ENCODE measurements at places on chromosomes 7 and 10.

- DNase-seq = peak; percentile 8
Observed at GRCh38 chr10:7378602-7379403, 32.0 kb downstream of the SFMBT2 start.

- no peak for DNase-seq
Observed at GRCh38 chr10:16612115-16612980, 90.7 kb upstream of the C1QL3 start.

DNA sequence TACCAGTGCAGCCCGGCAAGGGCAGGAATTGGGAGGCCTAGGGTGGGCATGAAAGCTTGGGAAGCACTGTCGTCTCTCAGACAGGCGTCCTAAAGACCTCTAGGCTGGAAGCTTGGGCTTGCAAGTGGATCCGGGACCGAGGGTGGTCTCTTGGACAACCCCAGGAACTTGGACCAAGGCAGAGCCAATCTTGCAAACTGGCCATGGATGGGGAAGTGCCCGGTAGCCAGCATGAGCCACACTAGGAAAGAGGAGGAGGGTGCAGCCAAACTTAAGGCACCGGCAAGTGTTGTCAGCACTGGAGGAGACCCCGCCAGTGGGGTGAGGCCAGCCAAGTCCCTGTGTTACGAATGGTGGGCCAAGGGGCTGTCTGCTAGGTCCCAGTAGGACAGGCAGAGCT is 8.5 kb downstream of the LRIT2 start:
- DNase-seq = no peak

GRCh38 chr7:66556549-66557213 is 72.0 kb upstream of the KCTD7 start:
- no peak for DNase-seq

GRCh38 chr7:38512704-38513103 is 118.5 kb downstream of the AMPH start:
- DNase-seq = no peak

GRCh38 chr10:104045151-104046089 is 40.3 kb downstream of the COL17A1 start:
- DNase-seq = no peak

DNA sequence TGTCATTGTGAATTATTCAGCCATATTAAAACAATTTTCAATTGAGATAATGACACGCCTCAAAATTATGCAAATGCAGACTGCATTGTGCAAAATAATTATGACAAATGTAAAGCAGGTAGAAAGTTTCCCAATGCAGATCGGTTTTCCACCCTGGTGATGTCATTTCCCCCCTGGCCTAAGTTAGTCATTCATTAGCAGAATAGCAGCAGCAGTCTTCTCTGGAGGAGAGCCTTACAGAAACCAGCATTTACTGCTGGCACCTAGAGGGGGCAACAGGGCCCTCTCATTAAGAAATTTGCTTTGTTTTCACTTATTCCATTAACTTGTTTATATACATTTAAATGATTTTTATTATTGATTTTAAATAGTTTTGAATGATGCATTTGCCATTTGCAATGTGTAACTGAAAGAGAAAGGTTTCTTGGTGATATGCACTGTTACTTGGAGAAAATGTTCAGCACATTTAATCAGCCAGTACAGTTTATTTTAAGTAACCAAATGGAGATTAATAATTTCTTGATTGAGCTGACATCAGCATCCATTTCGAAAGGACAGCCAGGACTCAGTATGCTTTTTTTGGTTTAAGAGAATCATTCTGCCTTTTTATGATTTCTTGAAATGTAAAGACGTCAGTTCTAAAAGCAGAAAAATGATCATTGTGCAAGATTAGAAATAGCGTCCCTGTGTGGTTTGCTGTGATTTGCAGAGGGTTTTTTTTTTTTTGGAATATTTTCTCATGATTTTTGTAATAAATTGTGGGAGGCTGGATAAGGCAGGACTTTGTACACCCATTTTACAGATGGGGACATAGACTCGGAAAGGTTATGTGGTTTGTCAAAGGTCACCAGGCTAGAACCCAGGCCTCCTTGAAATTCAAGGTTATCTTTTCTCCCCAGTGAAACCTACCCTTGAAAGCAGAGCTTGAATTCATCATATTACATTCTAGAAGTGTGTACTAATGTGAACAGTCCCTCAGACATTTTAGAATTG is 3.5 kb downstream of the ARID5B start:
- no peak for DNase-seq

DNA sequence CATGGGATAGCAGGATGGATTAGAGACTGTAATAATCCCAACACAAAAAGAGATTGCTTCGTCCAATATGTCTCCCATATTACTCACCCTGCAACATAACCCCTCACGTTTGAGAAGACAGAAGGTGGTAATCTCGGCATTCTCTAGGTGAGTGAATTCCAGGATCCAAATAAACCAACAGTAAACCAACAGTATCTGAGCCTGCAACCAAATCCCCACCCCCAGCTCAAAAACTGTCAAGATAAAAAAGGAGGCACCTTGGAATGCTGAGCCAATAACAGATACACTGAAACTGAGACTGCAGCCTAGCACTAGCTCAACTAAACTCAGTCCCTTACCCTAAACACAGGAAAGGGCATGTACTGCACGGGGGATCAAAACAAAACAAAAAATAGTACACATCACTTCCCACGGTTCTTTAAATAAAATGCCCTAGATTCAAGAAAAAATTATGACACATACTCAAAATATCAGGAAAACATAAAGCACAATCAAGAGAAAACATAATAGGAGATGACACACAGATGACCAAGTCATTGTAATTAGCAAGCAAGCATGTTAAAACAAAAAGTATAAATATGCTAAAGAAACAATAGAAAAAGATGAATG is 28.0 kb downstream of the IPMK start:
- no peak for DNase-seq

GRCh38 chr10:10850214-10850613 is 167.5 kb upstream of the CELF2 start:
- no peak for DNase-seq

DNA sequence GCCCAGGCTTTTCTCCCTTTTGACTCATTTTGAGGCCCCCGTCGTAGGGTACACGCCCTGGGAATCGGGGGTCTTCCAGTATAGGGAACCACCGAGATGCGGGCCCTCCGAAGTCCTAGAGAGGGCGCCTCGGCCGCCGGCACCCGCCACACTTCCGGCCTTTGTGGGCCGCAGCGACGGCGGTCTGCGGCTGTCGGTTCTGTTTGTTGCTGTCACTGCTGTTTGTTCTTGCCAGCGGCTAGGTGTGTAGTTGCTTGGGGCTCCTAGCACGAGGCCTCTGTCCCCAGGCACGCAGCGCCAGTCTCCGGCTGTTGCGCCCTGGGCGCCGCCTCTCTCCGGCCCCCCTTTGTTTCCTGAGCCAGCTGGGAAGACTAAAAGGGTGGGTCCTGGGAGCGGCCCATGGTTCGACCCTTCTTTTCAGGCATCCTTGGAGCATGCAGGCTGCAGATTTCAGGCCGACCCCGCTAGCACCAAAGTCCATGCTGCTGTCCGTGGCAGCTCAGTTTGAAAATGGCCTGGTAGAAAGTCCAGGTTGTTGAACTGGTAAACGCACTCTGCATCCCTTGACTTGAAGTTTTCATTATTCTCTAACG is 17.8 kb upstream of the ZKSCAN1 start:
- DNase-seq = peak; percentile 58

DNA sequence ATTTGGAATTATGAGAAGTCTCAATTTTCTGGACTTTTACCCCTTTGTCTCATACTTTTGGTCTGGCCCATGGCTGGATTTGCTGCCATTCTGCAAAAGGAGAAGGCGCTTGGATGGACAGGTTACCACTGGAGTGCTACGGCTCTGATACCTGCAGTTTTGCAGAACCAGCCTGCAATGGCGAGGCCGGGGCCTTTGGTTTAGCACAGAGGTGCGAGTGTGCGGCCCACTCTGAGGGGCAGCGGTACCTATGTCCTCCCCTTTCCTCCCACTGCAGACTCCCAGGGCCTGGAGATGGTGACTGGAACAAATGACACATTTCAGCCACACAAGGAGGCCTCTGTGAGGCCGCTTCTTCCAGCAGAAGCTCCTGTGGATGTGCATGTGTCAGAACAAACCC is 11.9 kb downstream of the ZNF777 start:
- no peak for DNase-seq

Measured in CD8-positive, alpha-beta memory T cell (primary cell).